ENCODE measurements at places on chromosomes 11 and 22.

DNA sequence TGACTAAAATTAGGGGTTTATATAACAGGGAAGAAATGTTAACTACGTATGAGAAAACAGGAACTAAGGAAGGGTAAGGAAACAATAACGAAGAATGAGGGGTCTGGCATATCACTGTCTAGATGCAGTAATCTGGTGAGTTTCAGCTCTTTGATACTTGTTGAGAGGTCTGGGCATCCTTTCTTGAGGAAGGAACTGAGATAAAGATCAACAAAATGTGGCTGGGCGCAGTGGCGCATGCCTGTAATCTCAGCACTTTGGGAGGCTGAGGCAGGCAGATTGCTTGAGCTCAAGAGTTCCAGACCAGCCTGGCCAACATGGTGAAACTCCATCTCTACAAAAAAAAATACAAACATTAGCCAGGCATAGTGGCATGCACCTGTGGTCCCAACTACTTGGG lies 2.7 kb downstream of the DCDC1 start:
- DNase-seq, result no peak

- DNase-seq, result no peak
These were observed 521.0 kb downstream of the ETS1 start for GRCh38 chr11:128066399-128066798.

DNA sequence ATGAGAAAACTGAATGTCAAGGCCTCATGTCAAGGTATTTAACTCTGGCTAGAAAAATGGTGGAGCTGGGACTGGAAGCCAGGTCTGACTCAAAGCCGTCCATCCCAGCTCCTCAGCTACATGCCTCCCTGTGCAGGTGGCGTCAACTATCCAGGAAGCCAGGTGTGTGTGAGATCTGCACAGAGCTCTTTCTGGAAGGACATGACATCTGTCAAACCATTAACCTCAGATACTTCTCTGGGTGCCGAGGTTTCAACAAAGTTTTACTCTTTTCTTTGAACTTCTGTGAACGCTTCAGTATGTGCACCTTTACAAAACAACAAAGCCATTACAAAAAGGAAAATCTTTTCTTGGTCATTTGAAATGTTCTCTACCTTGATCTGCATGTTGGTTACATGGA lies 7.0 kb upstream of the CASTOR1 start:
- no peak for DNase-seq

DNA sequence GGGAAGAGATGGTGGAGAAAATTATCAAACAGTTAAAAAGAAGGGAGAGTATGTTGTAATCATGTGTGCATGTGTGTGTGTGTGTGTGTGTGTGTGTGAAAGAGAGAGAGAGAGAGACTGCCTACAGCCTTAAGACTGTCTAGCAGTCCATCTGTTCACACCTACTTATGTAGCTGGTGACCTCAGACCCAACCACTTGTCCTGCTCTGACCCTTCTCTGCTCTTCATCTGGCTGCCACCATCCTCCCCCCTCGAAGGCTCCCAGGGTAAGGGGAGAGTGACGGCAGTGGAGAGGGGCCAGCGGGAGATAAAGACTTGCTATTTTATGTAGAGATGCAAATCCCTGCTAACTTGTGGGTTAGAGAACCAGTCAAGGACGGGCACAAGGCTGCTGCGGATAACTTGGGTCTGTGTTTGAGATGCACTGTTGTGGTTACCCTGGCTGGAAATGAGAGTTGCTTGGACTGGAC lies 24.9 kb upstream of the GRAMD1B start:
- DNase-seq, result no peak

GRCh38 chr11:76863196-76863777 lies 2.6 kb downstream of the ACER3 start:
- no peak for DNase-seq

GRCh38 chr11:2867722-2868505 lies 17.7 kb downstream of the CDKN1C start:
- no peak for DNase-seq

DNA sequence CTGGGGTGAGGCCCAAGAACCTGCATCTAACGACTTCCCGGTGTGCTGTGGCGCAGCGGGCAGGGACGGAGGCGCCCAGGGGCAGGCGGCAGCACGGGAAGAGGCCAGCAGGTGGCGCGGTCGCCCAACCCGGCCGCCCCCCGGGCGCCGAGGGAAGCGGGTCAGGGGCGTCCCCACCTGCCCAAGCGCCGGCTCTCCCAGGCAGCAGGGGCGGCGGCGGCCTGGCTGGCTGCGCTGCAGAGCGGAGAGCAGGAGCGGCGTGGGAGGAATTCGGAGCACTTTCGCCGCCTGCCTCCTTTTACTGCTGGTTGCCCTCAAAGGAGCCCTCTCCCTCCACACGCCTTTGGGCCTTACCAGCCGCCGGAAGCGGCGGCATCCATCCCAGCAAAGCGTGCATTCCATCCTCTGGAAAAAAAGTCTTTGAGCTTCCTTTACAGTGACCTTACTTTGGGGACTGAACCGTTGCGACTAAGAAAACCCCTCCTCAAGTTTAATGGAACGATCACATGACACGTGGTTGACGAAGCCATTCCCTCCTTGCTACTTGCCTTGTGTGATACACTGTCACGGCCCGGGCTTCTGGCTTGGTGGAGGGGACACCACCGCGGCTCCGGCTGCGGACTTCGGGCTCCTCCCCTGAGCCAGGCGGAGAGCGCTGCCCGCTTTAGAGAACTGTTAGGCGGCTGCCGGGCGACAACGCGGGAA lies 106.8 kb upstream of the CLMP start:
- peak; percentile 13 for DNase-seq

- no peak for DNase-seq
These were observed 95.4 kb upstream of the GALNT18 start for GRCh38 chr11:11717064-11717725.

GRCh38 chr11:83682611-83682973 lies 396.4 kb upstream of the CCDC90B start:
- DNase-seq, result no peak

GRCh38 chr11:33147559-33147958 lies 13.7 kb downstream of the CSTF3 start:
- no peak for DNase-seq

DNA sequence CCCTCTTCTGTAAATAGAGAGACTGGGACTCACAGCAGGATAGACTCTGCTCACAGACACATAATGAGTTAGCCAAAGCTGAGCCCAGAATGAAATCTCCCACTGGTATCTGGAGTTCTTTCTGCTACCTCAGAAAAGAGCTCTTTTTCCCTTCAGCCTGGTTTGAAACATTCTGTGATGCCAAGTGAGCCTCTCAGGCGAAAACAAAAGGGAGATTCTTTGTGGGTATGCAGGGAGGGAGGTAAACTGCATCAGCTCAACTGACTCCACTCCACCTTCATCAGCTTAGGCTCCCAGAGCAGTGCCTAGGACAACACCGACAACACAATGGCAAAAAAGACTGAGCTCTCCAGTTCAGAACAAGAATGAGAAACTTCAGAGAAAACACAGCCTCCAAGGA lies 55.1 kb upstream of the SCUBE2 start:
- DNase-seq, result no peak

DNA sequence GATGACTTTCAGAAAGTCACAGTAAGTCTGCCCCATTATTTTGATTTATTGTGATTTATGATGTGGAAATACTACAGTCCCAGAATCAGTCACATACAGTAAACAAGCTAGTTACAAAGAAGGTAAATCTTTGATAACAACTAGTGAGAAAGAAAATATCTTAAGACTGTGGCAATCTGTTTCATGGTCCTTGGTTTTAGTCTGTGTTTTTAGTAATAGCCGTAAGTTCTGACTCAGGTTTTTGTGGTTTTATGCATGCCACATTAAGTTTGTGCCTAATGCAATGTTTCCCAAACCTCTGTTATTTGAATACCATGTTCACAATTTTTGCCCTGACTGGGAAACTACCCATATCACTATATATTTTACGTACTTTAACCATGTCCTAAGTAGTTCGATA lies 6.7 kb downstream of the CEP295 start:
- no peak for DNase-seq

DNA sequence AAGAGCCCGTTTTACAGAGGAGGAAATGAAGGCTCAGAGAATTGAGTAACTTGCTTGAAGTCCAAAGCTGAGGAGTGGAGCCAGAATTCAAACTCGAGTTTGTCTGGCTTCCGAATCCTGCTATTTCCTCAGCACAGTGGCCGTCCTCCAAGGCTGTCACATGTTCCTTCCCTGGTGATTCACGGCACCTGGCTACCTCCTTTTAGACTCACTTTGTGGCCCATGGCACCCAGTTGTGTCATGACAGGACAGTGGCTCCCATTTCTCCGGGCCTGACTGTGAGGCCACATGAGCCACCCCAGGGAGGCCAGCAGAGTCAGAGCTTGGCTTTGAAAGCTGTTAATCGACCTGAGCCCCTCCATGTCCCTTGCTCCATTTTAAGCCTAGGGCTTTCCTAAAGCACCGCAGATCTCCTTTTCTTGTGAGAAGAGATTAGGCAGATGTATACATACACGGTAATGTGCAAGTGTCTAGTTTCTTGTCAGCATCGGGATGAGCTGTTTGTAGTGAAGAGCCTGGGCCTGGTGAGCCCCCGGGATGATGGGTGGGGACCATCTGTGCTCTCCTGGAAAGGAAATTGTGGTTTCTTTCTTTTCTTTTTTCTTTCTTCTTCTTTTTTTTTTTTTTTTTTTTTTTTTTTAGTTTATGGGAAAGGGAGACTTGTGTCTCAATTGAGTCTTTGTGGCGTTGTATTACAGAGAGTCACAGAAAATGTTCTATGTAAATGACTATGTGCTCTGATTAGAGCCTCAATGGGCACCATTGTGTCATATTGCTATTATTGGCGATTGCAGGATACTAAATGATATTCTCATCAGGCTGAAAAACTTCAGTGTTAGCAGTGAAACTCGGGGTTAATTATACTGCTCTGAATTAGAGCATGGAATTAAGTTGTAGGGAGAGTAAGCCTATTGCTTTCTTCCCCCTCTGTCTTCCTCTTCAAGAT lies 54.8 kb downstream of the PTPRJ start:
- no peak for DNase-seq

GRCh38 chr22:27251563-27251962 lies 550.0 kb downstream of the MN1 start:
- DNase-seq, result no peak

GRCh38 chr11:4125141-4125540 lies 30.5 kb downstream of the RRM1 start:
- DNase-seq, result no peak

GRCh38 chr11:127224276-127224675 lies 223.7 kb upstream of the KIRREL3 start:
- no peak for DNase-seq

DNA sequence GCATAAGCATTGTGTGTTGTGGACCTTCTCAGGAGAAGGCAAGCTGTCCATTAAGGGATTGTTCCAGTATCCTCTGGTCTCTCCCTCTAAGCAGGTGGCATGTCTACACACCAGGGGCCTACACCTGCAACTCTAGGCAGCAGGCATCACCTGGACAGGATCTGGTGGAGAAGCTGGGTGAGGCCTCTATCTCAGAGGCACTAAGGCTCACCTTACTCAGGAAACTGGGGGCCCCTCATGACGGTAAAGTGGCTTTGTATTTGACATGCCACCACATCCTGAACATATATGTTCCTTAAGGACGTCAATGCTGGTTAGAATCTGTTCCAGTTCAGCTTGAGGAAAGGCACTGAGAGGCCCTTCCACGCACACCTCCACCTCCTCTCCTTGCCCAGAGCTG lies 891.3 kb downstream of the OPCML start:
- DNase-seq, result no peak

DNA sequence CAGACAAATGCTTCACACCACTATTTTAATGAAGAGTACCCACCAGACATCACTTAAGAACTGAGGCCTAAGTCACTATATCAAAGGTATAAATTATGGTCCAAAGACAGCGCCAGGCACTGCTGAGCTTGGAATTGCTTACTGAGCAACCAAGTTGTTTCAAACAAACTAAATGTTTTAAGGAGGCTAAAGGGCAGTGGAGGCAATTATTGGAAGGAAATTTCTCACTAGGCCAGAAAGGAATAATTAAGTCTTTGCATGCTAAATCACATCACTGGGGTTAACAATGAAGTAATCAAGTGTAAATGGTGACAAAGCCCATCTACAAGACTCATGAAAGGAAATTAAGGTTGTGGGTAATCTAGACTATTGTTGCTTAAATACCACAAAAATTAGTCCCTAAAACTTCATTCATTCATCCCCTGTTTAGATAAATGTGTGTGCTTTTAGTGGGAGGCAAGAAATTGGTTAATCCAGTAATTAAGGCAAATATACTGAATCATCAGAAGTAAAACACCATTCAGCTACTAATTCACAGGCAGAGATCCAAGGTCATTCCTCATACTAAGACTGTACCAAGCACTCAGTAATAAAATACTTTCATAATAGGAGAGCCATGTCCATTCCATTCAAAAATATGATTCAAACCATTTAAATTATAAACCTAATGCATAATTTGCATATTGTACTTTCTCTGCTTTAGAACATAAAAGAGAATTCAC lies 21.2 kb downstream of the LGR4 start:
- no peak for DNase-seq

DNA sequence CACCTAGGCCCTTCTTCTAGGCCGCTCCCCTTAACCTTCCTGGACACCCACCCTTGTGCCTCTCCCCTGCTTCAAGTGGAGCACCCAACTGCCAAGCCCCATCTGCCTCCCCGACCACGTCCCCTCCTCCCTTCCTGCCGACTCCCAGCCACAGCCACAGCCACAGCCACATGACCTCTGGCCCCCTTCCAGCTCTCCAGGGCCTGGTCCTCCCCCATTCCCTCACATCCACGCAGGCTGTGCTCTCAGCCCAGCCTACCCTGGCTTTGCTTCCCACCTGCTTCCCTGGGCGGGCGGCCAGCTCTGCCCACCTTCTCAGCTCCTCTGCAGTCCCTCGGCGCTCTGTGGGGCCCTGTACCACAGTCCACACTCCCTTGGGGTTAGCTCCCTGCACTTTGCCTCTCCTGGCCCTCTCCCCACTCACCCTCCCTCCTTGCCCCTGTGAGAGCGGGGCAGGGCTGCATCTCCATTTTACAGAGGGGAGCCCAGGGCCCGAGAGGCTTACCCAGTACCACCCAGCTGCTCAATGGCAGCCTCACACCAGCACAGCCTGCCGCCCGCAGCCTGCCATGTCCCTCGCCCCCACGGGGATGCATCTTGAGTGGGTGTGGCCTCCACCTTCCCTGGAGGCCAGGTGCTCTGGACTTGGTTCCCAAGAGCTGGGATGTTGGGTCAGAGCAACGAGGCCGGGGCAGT lies 20.3 kb downstream of the PARVG start:
- no peak for DNase-seq

GRCh38 chr11:114317787-114318137 lies 21.6 kb downstream of the NNMT start:
- DNase-seq, result no peak

DNA sequence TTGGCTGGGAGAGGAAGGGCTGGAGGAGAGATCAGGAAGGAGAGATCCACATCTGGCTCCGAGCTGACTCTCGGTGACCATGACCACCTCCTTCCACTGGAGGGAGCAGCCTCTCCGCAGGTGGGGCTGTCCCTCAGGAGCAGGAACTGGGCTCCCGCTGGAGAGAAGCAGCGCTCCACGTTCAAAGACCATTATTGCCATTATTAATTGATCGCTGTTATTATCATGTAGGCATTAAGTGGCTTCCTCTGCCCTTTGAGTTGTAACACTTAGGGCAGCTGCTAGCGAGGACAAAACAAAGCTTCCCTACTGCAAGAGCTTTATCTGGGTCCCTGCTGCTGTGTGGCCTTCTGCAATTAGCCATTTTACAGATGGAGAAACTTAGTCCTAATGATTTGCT lies 251.9 kb downstream of the ST3GAL4 start:
- no peak for DNase-seq

- DNase-seq, result peak; percentile 33
These were observed 817 bp downstream of the RELT start for GRCh38 chr11:73376803-73377629.
